ENCODE measurements at places on chromosomes 3 and 15.

DNA sequence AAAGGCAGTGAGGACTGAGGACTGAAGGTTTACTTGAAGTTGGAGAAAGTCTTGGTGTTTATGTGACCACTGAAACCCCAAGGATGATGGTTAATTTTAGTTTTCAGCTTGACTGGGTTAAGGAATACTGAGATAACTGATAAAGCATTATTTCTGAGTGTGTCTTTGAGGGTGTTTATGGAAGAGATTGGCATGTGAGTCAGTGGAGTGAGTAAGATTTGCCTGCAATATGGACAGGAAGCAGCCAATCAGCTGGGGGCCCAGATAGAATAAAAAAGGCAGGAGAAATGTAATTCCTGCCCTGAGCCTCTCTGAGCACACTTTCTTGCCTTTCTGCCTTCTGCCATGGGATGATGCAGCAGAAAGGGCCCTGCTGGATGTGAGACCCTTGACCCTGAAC is 92.4 kb downstream of the KBTBD8 start:
- DNase-seq: no peak

GRCh38 chr15:93981706-93982105 is 249.7 kb upstream of the MCTP2 start:
- no peak for DNase-seq

DNA sequence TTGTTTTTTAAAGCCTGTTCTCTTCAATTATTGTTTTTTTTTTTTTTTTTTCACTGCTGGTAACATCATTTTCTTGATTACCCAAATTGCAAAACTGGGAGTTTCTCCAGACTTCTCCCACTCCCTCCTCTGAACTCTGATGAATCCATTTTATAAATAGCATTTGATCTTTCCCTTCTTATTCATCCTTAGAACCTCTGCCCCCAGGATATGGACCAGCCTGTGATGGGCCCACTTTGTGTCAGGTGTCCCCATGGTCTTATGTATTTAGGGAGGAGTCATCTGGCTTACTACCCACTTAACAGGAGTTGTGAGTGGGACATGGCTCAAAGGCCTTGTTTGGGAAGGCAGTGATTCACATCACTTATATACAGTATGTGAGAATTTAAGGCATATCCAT is 57.7 kb downstream of the REC114 start:
- DNase-seq: no peak

DNA sequence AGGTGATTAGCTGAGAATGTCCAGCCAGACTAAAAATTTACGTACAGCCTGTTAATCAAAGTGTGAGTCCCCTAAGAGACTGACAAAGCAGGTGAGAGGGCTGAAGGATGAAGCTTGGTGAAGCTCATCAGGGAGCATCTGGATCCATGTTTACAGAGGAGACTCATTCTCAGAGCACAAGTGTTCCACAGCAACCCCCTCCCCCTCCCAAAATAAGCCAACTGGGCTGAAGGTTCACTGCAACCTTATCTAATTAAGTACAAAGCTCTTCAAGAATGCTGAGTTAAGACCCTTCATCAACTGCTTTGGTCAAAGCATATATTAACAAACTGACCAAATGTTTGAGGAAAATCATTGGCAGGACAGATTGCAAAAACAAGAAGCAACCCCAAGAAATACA is 262.6 kb upstream of the ZNF385D start:
- DNase-seq: no peak
